ENCODE measurements at places on chromosomes 2 and 18.

- DNase-seq: no peak
Measured at GRCh38 chr2:4139731-4140130, 436.4 kb downstream of the DCDC2C start.

GRCh38 chr2:178271629-178272333 lies 77.5 kb downstream of the OSBPL6 start:
- no peak for DNase-seq

DNA sequence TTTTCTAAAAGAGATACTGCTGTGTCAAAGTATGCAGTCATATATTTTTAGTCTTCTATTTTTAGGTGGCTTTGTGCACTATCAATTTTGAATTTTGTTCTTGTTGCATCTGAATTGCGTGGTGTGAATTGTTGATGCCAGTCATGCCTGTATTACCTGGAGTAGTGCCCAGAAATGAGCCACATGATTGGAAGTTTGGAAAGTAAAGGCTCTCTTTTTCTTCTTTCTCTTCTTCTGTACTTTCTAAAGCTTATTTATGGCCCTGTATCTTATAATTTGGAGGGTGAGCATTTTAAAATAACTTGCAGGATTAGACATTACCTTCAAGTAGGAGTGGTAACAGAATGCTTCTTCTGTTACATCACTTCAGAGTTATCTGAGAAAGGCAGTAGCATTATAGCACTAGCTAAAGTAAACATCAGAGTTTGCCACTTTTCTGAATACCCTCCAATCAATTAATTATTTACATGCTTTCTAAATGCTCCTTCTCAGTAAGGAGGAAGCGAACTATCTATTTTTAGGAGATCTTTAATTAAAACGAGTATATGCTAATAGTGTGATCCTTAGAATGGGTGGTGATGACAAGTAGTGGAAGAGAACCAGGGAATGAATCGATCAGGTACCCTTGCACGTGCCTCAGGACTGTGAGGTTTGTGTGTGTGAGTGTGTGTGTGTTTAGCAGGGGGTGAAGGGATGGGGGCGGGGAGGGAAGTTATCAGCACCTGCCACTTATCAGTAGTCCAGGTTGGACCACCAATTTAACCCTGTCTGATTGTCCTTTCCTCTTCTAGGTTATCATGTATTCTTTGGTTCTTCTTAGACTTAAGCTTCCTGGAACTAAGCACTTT lies 112.5 kb downstream of the MAP3K20 start:
- no peak for DNase-seq

DNA sequence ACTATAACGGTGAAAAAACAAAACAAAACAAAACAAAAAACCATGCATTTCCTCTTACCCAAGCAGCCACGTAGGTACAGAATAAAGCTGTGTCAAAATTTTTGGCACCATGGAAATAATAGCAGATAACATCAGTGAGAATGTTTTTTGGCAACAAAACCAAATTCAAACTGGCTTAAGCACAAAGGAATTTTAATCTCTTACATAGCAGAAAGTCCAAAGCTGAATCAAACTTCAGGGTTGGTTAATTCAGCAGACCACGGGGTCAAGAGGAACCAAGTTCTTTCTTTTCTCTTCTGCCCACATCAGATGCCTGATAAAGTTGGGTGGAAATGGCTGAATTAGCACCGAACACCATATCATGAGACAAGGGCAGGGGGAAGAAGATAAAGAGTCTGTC lies 129.5 kb downstream of the PAX3 start:
- no peak for DNase-seq

GRCh38 chr18:39799006-39799405 lies 2156.0 kb upstream of the PIK3C3 start:
- no peak for DNase-seq

GRCh38 chr2:133063775-133064174 lies 393.8 kb upstream of the LYPD1 start:
- no peak for DNase-seq

DNA sequence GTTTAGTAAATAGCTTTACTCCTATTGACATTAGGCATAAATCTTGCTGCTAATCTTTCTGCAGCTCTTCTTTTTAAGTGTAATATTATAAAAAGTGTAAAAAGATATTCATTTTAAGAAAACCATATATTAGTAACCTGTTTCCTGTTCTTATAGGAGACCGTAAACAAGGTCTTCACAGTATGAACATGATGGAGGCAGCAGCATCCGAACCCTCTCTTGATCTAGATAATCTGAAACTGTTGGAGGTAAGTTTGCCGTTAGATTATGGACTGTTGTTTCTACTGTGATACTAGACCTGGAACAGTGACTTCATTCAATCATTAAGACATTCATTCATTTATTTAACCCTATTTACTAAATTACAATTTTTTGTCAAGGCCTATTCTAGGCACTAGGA lies 120.0 kb upstream of the FAM117B start:
- DNase-seq: no peak

DNA sequence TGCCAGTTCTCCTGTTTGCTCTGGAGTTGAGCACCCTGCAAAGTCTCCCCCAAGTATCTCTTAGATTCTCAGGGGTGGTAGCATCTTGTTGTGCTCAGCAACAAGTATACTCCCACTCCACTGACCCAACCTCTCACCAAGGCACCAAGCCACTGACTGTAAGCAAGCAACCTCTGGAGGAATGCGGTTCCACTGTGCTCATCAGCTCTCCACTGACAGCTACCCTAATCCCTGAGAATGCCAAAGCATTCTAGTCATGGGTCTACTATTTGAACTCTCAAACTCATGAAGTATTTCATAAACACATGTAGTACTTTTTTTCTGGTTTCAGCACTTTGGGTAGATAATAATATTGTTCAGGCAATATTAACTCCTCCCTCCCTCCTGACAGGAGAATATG lies 170.0 kb downstream of the EPHA4 start:
- no peak for DNase-seq

- no peak for DNase-seq
Measured at GRCh38 chr18:22176420-22177326, 7.3 kb downstream of the GATA6 start.

- DNase-seq: no peak
Measured at GRCh38 chr2:148209603-148210002, 188.7 kb downstream of the MBD5 start.

- DNase-seq: no peak
Measured at GRCh38 chr2:121088251-121089165, 196.5 kb downstream of the TFCP2L1 start.

GRCh38 chr2:219893541-219893940 lies 266.1 kb downstream of the SLC4A3 start:
- DNase-seq: no peak

DNA sequence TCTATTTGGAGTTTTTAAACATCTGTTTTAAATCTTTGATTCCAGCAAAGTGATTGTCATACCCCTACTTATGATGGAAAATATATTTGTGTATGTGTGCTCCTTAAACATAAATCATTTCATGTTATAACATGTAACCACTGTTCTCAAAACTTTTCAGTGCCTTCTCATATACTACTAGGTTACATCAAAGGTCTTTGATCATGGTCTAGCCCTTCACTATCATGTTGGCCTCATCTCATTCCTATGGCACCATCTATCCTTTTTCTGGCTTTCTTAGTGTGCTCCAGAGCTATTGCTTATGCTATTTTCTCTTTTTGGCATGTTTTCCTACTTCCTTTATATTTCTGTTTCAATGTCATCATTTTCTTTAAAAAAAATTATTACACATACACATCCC lies 367.9 kb upstream of the SLC39A10 start:
- DNase-seq: no peak

GRCh38 chr2:134193006-134193405 lies 60.9 kb upstream of the MGAT5 start:
- no peak for DNase-seq

- no peak for DNase-seq
Measured at GRCh38 chr18:11518788-11519685, 90.4 kb upstream of the SLC35G4 start.

DNA sequence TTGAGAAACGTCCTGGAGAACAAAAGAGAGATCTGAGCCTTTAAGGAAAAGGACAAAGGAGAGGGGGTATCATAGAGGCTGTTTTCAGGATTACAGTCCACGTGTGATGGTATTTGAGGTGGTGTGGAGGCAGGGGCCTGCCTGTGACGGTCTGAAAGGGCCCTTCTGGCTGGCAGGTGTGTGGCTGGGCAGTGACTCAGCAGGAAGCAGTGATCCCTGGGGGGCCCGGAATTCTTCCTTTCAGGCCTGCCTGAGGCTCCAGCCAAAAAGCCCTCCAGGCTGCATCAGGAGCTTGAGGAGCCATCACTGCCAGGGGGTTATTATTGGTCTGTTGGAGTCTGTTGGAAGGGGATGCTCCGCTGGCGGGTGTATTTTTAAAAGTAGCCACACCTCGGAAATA lies 97.2 kb upstream of the TMEM18 start:
- DNase-seq: no peak

- no peak for DNase-seq
Measured at GRCh38 chr2:26792720-26793119, 6.9 kb downstream of the CENPA start.

GRCh38 chr18:26422472-26423162 lies 125.7 kb downstream of the KCTD1 start:
- DNase-seq: no peak

DNA sequence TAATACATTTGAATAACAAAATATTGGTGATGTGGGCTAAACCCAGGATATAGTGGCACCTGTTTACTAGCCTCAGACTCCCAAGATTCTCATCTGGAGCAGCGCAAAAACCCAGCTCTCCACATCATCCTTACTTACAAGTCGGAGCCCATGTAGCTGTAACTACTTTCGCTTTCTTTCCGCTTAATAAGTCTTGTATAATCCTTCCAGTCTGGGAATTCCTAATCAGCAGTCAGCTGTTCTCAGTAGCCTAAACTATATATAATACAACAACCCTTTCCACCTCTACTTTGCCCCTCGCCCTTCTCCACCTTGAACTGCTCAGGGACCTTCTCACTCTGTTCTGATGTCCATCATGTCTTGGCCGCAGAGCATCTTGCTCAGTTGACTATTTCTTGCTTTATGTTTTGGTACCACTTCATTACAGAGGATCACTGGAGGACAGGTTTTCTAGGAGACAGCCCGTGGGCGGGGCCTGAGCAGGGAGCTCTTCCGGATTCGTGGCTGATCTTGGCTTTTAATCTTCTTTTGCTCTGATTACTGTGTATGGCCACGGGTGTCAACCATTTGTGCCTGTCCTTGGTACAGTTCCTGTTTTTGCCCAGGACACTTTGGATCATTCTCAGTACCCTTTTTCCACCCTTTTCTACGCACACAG lies 119.9 kb upstream of the SERTAD2 start:
- DNase-seq: no peak

DNA sequence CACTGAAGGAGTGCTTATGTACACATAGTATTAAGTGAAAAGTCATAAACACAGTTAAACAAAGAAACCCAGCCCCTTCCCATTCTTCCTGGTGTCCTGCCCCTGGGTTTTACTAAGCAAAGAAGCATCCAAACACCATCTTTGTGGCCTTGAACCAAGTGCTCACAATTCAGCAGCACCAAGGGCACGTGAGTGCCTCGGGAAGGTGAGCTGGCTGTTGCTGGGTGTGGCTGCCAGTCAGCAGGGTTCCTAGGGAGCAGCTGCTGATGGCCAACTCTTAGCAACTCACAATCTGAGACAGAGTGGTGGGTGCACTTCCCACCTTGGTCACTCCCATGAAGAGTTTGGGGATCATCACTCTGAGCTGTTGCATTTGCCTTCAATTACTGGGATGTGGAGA lies 97.7 kb upstream of the PGAP1 start:
- DNase-seq: no peak

DNA sequence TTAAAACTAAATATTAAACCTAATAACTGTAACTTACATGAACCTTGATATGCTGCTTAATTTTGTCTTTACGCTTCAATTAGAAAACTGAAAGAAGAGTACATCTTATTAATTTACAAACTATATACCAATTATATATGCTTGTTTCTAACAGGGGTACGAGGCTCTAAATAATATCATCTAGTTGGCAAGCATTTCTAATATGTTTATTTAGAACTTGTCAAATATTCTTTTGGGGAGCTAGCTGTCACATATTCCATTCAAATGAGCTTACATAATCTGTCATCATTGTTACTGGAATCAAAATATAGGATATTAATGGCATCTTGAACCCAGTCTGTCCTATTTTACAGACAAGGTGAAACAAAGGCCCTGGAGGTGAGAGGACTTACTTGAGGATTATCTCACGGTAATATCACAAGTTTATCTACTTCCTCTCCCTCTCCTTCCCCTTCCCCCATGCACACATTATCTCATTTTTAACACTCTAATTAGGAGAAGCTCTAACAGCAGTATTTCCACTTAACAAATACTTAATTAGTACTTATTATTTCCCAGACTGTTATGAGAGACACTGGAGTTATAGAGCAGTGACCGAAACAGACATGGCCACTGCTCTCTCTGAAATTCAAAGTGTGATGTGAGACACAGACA lies 3.5 kb downstream of the PRKD3 start:
- no peak for DNase-seq

DNA sequence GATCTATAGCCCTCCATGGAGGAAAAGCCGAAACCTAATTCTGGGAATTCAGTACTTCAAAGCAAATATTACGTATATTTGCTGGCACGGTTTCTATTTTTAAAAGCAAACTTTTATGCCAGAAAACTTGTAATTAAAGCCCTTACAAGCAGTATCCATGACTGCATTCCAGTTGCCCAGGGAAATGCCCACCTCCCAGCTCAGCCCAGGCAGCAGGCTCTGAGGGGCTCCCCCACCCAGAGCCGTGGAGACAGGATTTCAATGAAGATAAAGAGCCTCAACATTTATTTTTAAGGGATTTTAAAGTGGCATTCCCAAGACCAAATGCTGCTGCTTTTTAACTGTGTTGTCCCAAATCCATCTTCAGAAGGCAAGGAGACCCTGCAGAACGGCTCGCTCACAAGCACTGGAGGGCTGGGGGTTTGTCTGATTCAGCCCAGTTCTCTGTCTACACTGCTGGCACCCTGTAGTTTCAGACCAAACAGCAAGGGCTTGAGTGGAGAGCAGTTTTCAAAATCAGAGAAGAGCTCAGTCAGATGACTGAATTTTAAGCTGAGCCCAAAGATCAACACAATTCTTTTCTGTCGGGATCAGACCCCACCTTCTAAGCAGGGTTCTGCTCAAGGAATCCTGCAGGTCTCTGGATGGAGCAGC lies 105.1 kb downstream of the KCNF1 start:
- DNase-seq: no peak

Data from effector CD8-positive, alpha-beta T cell (primary cell).